ENCODE measurements at places on chromosomes 3 and 15.
A peak's percentile ranks its signal among the peaks of the same experiment; 100 is the strongest.

DNA sequence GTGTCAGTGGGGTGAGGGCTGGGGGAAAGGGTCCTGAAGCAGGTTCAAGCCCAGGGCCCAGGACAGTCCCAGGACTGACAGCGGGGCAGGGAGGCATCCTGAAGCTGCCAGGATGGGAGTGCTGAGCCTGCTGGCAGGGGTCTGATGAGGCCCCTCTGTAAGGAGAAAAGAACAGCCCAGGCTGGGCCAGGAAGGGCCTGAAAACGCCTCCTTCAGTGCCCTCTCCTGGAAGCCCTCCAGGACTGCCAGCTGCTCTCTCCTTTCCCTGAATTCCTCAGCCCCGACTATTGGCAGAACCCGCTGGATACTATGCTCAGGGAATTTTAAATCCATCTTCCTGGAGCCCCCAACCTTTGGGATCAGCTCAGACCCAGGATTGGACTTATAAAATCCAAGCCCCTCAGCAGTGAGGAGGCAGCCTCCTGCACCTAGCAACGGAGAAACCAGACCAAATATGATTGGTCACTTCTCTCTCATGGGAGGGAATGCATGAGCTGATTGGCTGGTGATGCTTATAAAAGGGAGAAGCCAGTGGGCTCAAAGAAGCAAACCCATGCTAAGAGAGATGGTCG lies 203.5 kb upstream of the LINGO1 start:
- no peaks in the 10 kb centered on the region for H3K27me3 ChIP-seq
- H3K4me3 ChIP-seq, result no peak overlapping the region
- DNase-seq, result no peak
- no peaks in the 10 kb centered on the region for H3K36me3 ChIP-seq
- H3K4me1 ChIP-seq, result no peaks in the 10 kb centered on the region

GRCh38 chr3:120469440-120469839 lies 18.6 kb upstream of the FSTL1 start:
- H3K27ac ChIP-seq, result no peak overlapping the region
- peaks cover 8% of the 10 kb centered on the region for H3K4me1 ChIP-seq
- H3K4me3 ChIP-seq, result no peak overlapping the region
- DNase-seq, result no peak
- no peaks in the 10 kb centered on the region for H3K27me3 ChIP-seq
- no peaks in the 10 kb centered on the region for H3K36me3 ChIP-seq

- no peaks in the 10 kb centered on the region for H3K4me1 ChIP-seq
- no peak overlapping the region for H3K27ac ChIP-seq
- H3K36me3 ChIP-seq, result no peaks in the 10 kb centered on the region
- no peaks in the 10 kb centered on the region for H3K27me3 ChIP-seq
- H3K4me3 ChIP-seq, result no peak overlapping the region
Measured at GRCh38 chr3:197593046-197593380, 37.2 kb upstream of the BDH1 start.

GRCh38 chr3:11085093-11085840 lies 69.0 kb upstream of the HRH1 start:
- H3K27me3 ChIP-seq, result no peaks in the 10 kb centered on the region
- no peak overlapping the region for H3K4me3 ChIP-seq
- no peak overlapping the region for H3K27ac ChIP-seq
- DNase-seq, result no peak
- no peaks in the 10 kb centered on the region for H3K4me1 ChIP-seq

- H3K27me3 ChIP-seq, result no peaks in the 10 kb centered on the region
- peaks cover 39% of the 10 kb centered on the region for H3K4me1 ChIP-seq
- no peak overlapping the region for H3K27ac ChIP-seq
Measured at GRCh38 chr15:39455471-39455991, 125.3 kb upstream of the THBS1 start.

DNA sequence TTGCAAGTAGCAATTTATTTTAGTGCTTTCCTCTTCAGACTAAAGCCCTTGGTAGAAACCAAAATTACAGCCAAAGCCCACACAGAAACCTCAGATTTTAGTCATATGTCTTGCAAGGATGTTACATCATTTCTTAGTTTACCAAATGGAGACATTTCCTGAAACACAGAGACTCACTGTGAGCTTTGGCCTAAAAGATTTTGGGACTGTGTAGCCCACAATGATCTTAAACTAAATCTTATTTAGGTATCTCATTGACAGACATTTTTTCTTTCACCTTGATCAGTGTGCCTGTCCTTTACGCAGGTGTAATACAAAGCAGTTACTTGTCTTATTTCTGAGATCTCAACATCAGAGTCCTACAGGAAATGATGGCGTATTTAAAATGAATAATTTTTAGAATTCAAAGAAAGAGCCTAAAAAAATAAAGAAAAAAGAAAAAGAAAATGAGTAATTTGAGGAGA lies 27.8 kb upstream of the AP4E1 start:
- H3K4me1 ChIP-seq, result peaks cover 19% of the 10 kb centered on the region
- H3K27ac ChIP-seq, result no peak overlapping the region
- H3K27me3 ChIP-seq, result no peaks in the 10 kb centered on the region
- DNase-seq, result no peak
- no peak overlapping the region for H3K4me3 ChIP-seq

- no peaks in the 10 kb centered on the region for H3K36me3 ChIP-seq
- no peak for DNase-seq
- no peak overlapping the region for H3K4me3 ChIP-seq
- peak overlapping the region; percentile 38 for H3K27ac ChIP-seq
- H3K4me1 ChIP-seq, result peaks cover 11% of the 10 kb centered on the region
- H3K27me3 ChIP-seq, result no peaks in the 10 kb centered on the region
Measured at GRCh38 chr3:70020906-70021660, 21.6 kb downstream of the SAMMSON start.

GRCh38 chr3:185760088-185760487 lies 64.8 kb downstream of the IGF2BP2 start:
- H3K27ac ChIP-seq, result no peak overlapping the region
- no peaks in the 10 kb centered on the region for H3K27me3 ChIP-seq
- no peak for DNase-seq

DNA sequence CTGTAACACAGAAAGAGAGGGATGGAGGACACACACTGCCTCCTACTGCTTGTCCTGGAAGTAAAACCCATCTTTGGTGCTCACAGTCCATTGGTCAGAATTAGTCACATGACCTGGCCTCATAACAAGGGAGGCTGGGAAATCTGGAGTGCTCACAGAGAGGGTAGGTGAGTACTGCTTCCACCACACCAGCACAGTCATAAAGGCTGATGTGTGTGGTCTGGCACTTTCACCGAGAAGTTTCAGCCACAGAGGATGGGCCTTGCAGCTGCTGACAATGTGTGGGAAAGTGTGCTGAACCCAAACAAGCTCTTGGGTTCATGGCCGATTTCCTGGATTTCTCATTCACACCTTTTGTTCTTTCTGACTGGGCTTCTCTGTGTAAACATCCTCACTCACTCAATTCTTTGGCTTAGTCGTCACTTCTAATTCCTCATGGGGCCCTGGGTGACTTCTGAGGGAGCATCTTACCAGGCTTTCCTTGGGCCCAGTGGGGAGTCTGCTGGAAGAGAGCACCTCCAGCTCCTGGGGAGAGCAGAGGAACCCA lies 100.7 kb downstream of the ASB7 start:
- no peaks in the 10 kb centered on the region for H3K36me3 ChIP-seq
- H3K27ac ChIP-seq, result no peak overlapping the region
- DNase-seq, result peak; percentile 7

GRCh38 chr3:46699676-46700523 lies 1.3 kb upstream of the TMIE start:
- no peak overlapping the region for H3K27ac ChIP-seq
- no peak for DNase-seq
- H3K36me3 ChIP-seq, result no peaks in the 10 kb centered on the region
- H3K4me3 ChIP-seq, result no peak overlapping the region
- H3K27me3 ChIP-seq, result no peaks in the 10 kb centered on the region

GRCh38 chr15:80267658-80268057 lies 15.6 kb upstream of the CTXND1 start:
- H3K4me3 ChIP-seq, result no peak overlapping the region
- DNase-seq, result no peak
- no peaks in the 10 kb centered on the region for H3K4me1 ChIP-seq
- H3K27me3 ChIP-seq, result no peaks in the 10 kb centered on the region
- H3K36me3 ChIP-seq, result no peaks in the 10 kb centered on the region

- no peak for DNase-seq
- H3K4me1 ChIP-seq, result peaks cover 33% of the 10 kb centered on the region
- H3K27me3 ChIP-seq, result no peaks in the 10 kb centered on the region
- no peak overlapping the region for H3K27ac ChIP-seq
- H3K4me3 ChIP-seq, result no peak overlapping the region
- H3K36me3 ChIP-seq, result no peaks in the 10 kb centered on the region
Measured at GRCh38 chr3:190116551-190117067, 4.1 kb downstream of the P3H2 start.

- DNase-seq, result no peak
- no peaks in the 10 kb centered on the region for H3K36me3 ChIP-seq
- no peak overlapping the region for H3K4me3 ChIP-seq
- no peaks in the 10 kb centered on the region for H3K27me3 ChIP-seq
Measured at GRCh38 chr3:56309465-56309864, 158.8 kb downstream of the ERC2 start.

DNA sequence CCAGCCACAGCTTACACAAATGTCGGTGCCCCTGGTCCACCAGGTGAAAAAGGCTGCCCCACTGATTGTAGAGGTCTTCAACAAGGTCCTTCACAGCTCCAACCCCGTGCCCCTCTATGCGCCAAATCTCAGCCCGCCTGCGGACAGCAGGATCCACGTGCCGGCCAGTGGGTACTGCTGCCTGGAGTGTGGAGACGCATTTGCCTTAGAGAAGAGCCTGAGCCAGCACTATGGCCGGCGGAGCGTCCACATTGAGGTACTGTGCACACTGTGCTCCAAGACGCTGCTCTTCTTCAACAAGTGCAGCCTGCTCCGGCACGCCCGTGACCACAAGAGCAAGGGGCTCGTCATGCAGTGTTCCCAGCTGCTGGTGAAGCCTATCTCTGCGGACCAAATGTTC lies 32.9 kb upstream of the ALPK3 start:
- H3K4me3 ChIP-seq, result no peak overlapping the region
- no peak for DNase-seq
- no peak overlapping the region for H3K27ac ChIP-seq
- H3K4me1 ChIP-seq, result peaks cover 13% of the 10 kb centered on the region

DNA sequence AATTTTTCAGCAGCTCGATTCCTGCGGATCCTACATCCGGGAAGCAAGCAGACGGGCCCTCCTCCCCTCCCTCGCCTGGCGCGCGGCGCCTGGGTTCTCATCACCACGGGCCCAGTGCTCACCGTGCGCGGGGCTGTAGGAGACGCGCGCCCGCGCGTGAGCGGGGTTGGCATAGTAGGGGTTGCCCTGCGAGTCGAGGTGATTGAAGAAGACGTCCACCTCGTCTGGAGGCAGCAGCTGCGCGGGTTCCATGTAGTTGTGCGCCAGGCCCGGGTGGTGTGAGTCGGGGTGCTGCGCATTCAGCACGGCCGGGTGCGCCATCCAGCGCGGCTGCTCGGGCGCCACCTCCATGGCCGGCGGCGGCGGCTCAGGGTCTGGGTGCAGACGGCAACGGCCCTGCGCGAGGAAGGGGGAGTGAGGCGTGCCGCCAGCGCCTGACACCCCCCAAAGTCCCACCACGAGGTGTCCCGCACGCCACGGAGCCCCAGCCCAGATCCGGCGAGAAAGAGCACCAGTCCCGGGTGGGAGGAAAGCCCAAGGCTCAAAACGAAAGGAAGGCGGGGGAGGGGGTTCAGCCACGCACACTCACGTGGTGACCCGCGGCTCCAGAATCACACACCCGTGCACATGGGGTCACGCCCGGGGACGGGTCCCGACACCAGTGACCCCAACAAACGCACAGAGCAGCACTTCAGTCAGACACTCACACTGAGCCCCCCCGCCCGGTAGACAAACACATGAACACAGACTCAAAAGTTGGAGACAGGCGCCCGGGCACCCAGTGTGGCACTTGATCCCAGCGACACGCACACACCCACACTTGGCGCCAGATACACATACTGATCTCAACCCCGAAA lies 6.1 kb downstream of the GATA2 start:
- H3K27ac ChIP-seq, result peak overlapping the region; percentile 95
- H3K36me3 ChIP-seq, result no peaks in the 10 kb centered on the region
- no peaks in the 10 kb centered on the region for H3K27me3 ChIP-seq
- H3K4me1 ChIP-seq, result peaks cover 84% of the 10 kb centered on the region

GRCh38 chr15:78360367-78360801 lies 20.2 kb downstream of the CRABP1 start:
- H3K27ac ChIP-seq, result no peak overlapping the region
- H3K36me3 ChIP-seq, result no peaks in the 10 kb centered on the region
- H3K4me3 ChIP-seq, result no peak overlapping the region
- H3K27me3 ChIP-seq, result no peaks in the 10 kb centered on the region
- H3K4me1 ChIP-seq, result peaks cover 3% of the 10 kb centered on the region

GRCh38 chr3:139732729-139733128 lies 55.0 kb upstream of the NMNAT3 start:
- H3K4me3 ChIP-seq, result no peak overlapping the region
- DNase-seq, result no peak
- no peak overlapping the region for H3K27ac ChIP-seq
- no peaks in the 10 kb centered on the region for H3K27me3 ChIP-seq

DNA sequence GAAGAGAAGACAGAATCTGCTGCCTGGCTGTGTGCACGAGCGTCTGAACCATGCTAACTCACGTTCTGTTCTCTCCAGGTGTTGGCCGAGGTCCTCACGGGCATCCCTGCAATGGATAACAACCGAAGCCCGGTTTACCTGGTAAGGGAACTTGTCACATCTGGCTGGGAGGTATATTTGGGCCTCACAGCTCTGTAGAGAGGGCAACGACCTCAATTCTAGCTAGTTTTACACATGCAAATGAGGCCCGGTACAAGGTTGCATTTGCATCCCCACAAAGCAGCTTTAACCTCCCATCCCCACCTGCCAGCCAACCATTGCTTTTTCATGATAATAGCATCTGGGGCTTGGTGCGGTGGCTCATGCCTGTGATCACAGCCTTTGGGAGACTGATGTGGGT lies 22.0 kb upstream of the TATDN2 start:
- no peak overlapping the region for H3K4me3 ChIP-seq
- H3K27me3 ChIP-seq, result no peaks in the 10 kb centered on the region
- peaks cover 6% of the 10 kb centered on the region for H3K4me1 ChIP-seq
- peaks cover 10% of the 10 kb centered on the region for H3K36me3 ChIP-seq

- peak overlapping the region; percentile 69 for H3K27ac ChIP-seq
- H3K27me3 ChIP-seq, result no peaks in the 10 kb centered on the region
- H3K4me3 ChIP-seq, result no peak overlapping the region
- H3K36me3 ChIP-seq, result no peaks in the 10 kb centered on the region
- DNase-seq, result no peak
Measured at GRCh38 chr3:11095932-11096265, 58.4 kb upstream of the HRH1 start.

DNA sequence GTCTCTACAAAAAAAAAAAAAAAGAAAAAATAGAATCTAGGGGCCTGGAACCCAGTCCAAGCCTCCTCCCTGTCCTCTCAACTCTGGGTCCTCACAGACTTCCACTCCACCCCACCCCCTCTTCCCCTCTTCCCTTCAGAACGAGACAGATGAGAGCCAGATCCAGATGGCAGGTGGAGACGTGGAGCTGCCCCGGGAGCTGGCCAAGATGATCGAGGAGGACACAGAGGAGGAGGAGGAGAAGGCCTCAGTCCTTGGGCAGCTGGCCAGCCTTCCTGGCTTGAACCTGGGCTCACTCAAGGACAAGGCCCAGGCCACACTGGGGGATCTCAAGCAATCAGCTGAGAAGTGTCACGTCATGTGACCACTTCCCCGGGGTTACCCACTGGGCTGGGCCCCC lies 3.6 kb downstream of the CPLX3 start:
- no peak overlapping the region for H3K4me3 ChIP-seq
- H3K4me1 ChIP-seq, result no peaks in the 10 kb centered on the region
- DNase-seq, result no peak
- no peaks in the 10 kb centered on the region for H3K36me3 ChIP-seq
- no peaks in the 10 kb centered on the region for H3K27me3 ChIP-seq

- H3K4me1 ChIP-seq, result peaks cover 19% of the 10 kb centered on the region
- H3K27ac ChIP-seq, result no peak overlapping the region
- H3K4me3 ChIP-seq, result no peak overlapping the region
- H3K36me3 ChIP-seq, result no peaks in the 10 kb centered on the region
- H3K27me3 ChIP-seq, result no peaks in the 10 kb centered on the region
- no peak for DNase-seq
Measured at GRCh38 chr15:39188314-39188713, 392.6 kb upstream of the THBS1 start.

All from vagina (tissue), 2 donors.